ENCODE measurements at places on chromosomes 3 and 15.

DNA sequence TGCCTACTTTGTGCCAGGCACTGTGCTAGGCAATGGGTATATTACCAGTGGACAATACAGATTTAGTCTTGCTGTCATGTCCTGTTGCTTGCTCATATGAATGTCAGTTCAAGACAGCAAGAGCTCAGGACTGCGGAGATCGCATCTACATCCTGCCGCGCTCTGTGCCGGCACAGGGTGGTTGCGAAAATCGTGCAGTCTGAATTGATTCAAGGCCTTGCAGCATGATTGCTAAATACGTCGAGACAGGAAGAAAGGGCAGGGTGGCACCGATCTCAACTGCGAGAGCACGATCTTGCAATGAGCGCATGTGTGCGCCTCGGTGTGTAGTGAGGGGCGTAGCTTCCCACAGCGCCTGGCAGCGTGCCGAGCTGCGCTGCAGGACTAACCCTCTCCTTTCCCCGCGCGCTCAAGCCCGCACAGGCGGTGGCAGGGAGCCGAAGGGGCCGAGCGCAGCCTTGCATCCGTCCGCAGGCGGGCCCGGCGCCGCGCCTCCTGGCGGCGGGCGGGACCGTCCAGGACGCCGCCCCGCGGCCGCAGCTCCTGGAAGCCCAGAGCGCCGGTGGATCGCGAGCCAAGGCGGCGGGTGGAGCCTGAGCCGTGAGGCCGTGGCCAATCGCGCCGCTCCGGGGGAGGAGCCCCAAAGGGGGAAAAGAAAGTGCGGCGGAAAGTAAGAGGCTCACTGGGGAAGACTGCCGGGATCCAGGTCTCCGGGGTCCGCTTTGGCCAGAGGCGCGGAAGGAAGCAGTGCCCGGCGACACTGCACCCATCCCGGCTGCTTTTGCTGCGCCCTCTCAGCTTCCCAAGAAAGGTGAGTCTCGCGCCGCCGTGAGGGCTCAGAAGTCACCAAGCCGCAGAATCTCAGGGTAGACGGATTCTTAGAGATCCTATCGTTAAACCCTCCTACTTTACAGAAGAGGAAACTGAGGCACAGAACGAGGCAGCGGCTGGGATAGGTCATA is at the start of gene IL1RAP:
TSS of gene IL1RAP (plus strand) at position 677 of the 962 bp plus-strand sequence. CDS start 50,205 bp downstream, outside the sequence.
- DNase-seq, result peak; percentile 89

DNA sequence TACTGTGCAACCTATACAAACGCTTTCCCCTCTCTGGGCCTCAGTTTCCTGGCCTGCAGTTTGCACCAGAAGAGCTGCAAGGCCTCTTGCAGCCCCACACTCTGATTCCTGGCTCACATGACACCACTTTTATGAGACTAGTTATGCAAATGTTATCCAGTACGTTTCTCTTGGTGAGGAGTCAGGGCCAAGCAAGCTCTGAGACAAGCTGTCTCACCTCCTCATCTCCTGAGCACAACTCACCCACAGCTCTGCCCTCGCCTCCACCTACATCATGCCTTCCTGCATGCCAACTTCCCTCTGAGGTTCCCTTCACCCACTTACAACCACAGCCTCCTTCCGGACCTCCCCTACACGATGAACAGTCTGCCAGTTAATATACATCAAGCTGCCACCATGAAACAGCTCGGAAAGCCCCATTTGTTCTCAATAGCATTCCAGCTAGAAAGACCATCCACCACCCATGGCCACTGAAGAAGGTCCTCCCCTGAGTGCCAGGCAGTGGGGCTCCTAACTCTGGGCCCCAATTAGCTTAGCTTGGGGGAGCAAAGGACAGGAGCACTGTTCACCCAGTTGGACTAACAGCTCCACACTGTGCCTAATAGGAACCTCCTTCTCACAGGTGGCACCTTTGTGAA is 25.0 kb downstream of the CRYGS start:
- no peak for DNase-seq

- DNase-seq, result no peak
These were observed 106.0 kb downstream of the MYH15 start for GRCh38 chr3:108404368-108404767.

GRCh38 chr3:37941608-37942508 is 48.7 kb upstream of the VILL start:
- no peak for DNase-seq

GRCh38 chr3:8768364-8769087 is 887 bp downstream of the OXTR start:
- no peak for DNase-seq

- DNase-seq, result no peak
These were observed 49.1 kb upstream of the TMEM158 start for GRCh38 chr3:45275006-45275704.

GRCh38 chr15:90126596-90127435 is 24.5 kb upstream of the IDH2 start:
- DNase-seq, result no peak

GRCh38 chr3:157103280-157103679 is 56.7 kb downstream of the CCNL1 start:
- no peak for DNase-seq

GRCh38 chr15:78432664-78433063 is 5.4 kb upstream of the IREB2 start:
- no peak for DNase-seq

- no peak for DNase-seq
These were observed 63.2 kb upstream of the HRH1 start for GRCh38 chr3:11091088-11091590.

GRCh38 chr3:14359348-14359747 is 43.1 kb upstream of the SLC6A6 start:
- no peak for DNase-seq

DNA sequence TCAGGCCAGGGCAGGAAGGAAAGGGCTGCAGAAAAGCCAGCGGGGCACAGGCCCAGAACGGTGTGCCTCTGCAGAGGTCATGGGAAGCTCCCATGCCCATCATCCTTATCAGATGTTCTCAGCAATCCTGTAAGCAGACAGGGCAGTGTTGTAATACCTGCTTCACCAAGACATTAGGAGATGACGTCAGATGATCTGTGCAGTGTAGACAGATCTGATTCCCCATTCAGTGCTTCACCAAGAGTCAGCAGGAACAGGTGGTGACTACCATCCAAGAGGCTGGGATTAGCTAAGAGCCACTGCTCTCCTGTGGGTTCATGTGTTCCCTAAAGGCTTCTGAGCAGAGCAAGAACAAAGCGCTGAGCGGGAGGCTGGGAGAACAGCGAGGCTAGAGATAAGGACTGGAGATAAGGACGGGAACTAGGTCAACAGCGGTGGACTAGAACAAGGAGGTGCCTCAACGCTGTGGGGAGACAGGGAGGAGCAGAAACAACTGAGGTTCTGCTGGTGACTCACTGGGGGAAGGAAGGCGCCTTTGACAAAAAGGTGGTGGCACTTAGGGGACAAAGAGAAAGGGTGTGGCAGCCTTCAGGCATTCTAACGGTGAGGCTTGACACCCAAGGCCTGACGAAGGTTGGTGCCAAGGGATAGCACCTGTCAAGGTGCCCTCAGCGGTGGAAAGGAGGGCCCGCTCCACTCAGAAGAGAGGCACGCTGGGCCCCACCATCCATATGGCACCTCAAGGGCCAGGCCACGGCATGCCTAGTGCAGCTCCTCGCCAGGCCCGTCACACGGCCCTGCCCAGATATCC is 28.4 kb downstream of the CCDC12 start:
- no peak for DNase-seq
